Ovary (tissue), 10 donors: ENCODE measurements at places on chromosomes 5 and 9.

DNA sequence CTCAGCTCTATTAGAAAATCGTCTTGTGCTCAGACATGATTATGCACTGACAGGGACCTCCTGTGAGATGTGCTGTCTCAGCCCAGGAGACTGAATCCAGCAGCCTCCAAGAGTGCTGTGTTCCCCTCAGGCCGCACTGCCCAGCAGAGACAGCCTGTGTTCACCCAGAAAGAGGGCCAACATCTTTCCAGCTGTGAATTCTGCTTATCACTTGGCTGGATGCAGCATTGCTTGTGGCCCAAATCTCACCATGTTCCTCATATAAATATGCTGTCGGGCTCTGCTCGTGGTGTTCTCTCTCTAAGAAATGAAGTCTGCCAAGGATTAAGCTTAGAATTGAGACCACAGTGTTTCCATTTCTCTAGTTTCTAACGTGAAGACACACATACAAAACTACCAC lies 983.0 kb upstream of the WWC1 start:
- DNase-seq: peak; percentile 48

DNA sequence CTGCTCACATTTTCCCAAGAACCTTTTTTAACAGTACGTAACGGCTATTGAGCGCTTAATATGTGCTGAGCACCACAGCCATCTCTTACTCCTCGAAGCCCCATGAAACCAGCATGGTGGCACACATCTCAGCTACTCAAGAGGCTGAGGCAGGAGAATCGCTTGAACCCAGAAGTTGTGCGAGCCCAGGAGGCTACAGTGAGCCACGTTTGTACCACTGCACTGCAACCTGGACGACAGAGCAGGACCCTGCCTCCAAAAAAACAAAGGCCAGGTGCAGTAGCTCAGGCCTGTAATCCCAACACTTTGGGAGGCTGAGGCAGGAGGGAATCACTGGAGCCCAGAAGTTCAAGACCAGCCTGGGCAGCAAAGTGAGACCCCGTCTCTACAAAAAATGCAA lies 28.2 kb downstream of the AQP7 start:
- no peak for DNase-seq

DNA sequence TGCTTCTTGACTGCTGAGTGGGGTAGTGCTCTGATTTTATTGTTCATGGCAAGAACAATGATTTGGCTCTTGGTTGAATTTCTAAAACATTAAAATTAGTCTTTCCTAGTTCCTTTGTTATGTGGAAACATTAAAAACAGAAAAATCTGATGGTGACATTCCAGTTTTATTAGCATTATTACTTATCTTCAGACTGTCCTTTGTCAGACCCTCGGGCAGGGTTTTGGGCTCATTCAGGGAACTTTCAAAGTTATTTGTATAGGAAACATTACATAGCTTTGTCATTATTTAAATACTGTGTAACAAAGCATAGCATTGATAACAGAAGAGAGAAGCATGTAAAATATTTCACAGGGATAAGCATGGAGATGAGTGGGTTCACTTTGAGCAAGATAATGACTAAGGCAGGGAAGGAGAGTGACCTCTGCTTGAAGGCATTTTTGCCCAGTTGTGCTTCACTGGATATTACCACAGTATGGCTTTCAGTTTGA lies 119.9 kb downstream of the KDM4C start:
- DNase-seq: no peak

GRCh38 chr5:150114773-150115408 lies 28.5 kb upstream of the CSF1R start:
- DNase-seq: peak; percentile 12

- no peak for DNase-seq
Observed at GRCh38 chr9:35002623-35003022, 13.1 kb downstream of the DNAJB5 start.

GRCh38 chr9:90287567-90288274 lies 354.9 kb downstream of the DIRAS2 start:
- no peak for DNase-seq

- DNase-seq: no peak
Observed at GRCh38 chr5:1011741-1012312, 3.2 kb downstream of the NKD2 start.

DNA sequence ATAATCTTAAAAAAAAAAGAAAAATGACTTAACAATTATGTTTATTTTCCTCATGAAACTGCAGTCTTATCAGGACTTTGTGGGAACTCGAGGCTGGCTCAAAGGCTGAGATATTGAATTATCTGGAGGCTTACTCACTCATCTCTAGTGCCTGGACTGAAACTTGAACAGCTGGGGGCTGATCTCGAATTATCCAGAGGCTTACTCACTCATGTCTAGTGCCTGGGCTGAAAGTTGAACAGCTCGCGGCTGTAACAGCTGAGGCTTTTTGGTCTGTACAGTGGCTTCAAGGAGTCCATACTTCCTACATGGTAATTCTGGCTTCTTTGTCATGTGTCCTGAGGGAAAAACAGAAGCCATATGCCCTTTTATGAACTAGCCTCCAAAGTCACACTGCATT lies 371.9 kb downstream of the CETN3 start:
- DNase-seq: no peak

DNA sequence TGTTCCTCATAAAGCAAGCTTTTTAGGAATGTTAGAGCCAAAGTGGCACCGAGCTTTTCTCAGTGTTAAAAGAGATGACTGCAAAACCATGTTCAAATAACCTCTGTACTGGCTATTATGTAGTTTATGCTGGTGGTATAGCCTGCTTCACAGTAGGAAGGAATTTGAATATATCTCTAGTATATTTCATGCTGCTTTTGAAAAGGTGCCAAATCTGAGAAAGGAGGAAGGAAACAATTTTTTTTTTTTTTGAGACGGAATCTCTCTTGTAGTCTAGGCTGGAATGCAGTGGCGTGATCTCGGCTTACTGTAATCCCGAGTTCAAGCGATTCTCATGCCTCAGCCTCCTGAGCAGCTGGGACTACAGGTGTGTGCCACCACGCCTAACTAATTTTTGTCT lies 13.5 kb downstream of the CREBRF start:
- DNase-seq: no peak

DNA sequence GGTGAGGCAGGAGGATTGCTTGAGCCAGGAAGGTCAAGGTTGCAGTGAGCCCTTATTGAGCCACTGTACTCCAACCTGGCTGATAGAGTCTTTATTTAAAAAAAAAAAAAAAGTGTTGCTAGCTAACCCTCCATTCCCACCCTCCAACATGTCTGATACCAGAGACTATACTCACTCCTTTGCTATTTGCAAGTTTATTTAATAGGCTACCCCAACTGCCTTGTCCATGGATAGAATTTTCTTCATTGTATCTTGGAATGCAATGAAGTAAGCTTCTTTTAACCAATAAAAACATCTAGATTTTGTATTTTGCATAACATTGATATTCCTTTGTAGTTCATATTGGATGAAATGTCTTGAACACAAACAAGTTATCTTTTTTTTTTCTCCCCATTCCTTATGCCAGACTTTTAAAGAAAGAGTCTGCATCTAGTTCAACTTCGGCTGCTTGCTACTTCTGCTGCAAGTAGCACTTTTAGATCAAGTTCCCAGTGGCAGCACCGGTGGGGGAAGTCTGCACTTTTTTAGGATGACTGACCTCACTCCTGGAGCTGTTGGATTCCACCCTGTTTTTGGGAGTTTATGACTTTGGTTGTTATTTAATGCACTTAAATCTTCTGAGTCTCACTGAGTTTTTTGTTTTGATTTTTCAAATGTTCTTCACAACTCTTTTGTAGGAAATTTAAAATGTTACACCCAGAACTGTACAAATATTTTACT lies 112.5 kb downstream of the UHRF2 start:
- no peak for DNase-seq

GRCh38 chr5:16548115-16548514 lies 68.7 kb downstream of the RETREG1 start:
- DNase-seq: no peak

GRCh38 chr5:96875791-96876291 lies 459 bp upstream of the ERAP2 start:
- DNase-seq: no peak

DNA sequence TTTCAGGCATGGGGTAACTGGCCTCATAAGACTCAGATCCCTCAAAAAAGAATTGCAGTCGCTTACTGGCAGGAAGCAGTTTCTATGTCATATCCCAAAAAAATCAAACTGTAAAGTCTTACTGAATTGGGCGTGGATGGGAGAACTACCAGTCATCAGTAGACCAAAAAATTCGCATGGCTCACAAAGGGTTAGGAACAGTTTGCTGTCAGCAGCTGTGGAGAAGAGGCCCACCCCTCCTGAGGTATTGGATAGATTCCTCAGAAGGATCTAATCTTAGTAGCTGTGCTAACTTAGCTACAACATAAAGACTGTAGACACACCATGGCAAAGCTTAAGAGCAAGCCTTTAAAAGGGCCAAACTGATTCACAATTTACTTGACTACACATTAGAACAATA lies 478.3 kb upstream of the FTMT start:
- no peak for DNase-seq

GRCh38 chr5:175836737-175837136 lies 34.6 kb upstream of the CPLX2 start:
- DNase-seq: no peak

DNA sequence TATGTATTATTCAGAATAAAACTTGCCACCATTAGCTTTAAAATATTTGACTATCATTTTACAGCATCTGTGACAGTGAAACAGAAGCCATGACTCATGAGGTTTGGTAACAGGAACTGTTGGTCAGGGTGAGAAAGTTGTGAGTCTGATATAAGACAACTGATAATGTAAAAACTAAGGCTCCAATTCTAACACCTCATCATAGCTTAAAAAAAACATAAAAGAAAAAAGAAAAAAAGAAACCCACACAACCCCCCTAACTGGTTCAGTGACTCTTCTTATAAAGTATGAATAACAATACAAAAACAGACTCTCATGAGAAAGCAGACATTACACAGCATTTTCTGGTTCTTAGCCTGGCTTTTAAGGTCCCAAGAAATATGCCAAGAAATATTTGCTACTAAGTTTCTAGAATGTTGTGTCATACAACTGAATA lies 85.8 kb downstream of the MRPS27 start:
- no peak for DNase-seq

DNA sequence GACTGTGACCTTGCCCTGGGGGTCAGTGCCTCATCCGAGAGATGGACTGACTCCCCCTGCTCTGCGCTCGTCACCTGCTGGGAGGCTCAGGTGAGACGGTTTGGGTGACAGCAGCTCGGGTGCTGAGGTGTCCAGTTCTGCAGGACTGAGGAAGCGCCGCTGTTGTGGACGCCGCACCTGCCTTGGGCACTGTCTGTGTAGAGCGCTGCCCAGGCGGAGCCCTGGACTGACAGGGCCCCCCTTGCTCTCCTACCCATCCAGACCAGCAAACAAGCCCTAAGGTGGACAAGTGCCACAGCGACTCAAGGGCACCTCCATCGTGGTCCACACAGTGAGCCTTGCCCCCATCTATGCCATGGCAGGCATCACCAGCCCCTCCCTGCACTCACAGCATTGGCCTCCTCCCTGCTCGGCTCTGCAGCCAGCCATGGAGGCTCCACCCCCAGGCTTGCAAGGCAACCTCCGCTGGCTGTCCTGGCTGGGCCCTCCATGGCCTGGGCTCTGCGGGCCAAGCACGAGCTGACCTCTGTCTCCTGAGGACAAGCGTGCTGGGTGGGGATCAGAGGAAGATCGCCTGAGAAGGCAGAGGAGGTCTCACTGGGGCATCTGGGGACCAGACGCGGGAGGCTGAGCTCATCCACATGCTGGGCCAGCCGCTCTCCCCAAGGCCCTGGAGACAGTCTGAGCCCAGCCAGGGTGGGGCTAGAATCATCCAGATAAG lies 87.1 kb upstream of the COL5A1 start:
- DNase-seq: no peak

GRCh38 chr5:145360936-145361335 lies 474.2 kb downstream of the PRELID2 start:
- DNase-seq: no peak

- no peak for DNase-seq
Observed at GRCh38 chr9:8189881-8190280, 390.3 kb upstream of the DMAC1 start.

DNA sequence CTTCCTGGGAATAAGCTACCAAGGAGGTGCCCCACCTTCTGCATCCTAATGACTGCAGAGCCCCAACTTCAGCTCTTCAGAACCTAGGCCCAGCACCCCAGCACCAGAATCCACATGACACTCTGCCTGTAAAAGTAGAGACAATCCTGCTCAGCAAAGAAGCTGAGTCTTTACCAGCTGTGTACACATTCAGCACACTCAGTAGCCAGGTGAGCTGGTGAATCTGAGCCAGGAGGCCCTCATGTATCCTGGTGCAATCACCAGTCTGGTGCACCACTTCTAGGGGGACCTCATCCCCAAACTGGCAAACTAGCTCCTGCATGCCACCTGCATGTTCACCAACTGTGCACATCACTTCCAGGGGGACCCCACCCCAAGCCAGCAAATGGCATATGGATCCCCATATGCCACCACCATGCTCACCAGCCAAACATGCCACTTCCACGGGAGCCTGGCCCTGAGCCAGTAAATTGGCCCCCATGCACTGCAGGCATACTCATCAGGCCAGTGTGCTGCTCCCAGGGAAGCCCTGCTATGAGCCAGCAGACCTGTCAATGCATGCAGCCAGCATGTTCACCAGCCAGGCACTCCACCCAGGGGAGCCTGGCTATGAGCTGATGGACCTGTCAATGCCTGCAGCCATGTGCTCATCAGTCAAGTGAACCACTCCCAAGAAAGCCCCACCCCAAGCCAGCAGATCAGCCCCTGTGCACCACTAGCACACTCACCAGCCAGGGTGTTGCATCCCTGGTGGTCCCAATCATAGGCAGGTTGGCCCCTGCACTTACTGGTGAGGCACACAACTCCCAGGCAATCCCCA lies 15.6 kb upstream of the BTNL9 start:
- no peak for DNase-seq

GRCh38 chr5:392431-392988 lies 50.5 kb upstream of the EXOC3 start:
- no peak for DNase-seq

DNA sequence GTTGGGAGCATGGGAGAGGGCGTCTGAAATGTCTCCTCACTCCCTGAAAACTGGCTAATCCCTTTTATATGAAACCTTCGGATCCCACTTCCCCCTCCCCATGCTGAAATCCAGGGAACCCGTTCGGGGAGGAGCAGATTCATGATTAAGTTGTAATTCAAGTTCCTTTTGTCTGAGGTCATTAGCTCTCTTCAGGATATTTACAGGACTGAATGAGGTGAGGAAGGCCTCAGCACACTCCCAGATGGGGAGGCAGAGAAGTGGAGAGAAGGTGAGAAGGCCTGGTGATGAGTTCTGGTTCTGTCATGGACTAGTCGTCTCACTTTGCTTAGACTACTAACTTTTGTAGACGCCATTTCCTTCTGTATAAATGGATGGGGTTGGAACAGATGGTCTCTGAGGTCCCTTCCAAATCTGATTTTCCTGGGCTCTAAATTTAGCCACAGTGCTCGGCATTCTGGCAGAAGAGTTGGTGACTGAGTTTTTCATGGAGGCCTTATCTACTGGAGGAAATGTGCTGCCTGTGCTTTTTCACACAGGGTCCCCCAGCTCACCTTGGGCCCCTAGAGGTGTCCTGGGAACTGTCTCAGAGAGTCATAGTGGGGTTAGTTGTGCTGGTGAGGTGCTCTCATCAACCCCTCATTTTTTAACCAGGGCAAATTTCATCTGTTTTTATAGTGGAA lies 62.3 kb downstream of the PRDM6 start:
- DNase-seq: no peak
